SJCRH30 (cell line): ENCODE measurements at places on chromosomes 3 and 15.

DNA sequence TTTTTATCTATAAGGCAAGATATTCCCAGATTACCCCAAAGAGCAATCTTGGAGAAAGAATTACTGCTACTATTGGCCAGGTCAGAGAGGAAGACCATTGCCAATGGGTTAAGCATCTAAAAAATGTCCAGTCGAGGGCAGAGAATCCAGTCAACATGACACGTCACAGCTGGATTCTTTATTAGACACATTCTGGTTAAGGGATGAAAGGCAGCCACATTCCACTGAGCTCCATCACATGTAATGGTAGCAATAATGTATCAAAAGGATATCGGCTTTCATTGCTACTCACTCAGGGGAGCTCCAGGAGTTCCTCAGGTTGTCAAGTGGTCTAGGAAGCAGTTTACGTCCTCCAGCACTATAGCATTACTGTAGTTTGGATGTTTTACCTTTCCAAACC is 421.1 kb downstream of the PLOD2 start:
- DNase-seq = no peak

DNA sequence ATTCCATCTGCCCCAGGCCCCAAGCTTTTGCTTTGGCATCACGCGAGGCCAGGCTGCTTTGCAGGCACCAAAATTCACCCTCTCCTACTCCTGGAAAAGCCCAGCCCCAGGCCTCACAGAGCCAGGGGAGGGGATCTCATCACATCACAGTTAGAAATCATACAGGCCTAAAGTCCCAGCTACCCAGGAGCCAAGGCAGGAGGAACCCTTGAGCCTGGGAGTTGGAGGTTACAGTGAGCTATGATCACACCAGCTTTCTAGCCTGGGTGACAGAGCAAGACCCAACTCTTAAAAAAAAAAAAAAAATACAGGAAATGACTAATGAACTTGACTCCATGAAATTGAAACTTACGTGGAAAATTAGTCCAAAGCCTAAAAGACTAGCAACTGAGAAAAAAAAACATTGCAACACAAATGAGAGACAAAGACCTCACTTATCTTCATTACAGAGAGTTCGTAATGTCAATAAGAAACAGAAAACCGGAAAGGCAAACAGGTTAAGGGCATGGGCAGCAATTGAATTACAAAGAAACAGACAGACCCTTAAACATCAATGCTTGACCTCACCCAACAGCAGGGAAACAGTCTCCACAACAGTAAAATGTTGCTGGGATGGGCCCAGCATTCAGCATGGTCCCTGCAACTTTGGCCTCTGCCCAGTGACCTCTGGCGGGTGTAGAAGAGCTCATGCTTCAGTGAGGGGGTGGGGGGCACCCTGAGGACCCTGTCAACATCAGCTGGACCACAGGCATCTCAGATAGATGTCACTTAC is 151.5 kb downstream of the LRRK1 start:
- DNase-seq = peak; percentile 62

GRCh38 chr15:90062023-90062442 is 40.2 kb downstream of the IDH2 start:
- no peak for DNase-seq

DNA sequence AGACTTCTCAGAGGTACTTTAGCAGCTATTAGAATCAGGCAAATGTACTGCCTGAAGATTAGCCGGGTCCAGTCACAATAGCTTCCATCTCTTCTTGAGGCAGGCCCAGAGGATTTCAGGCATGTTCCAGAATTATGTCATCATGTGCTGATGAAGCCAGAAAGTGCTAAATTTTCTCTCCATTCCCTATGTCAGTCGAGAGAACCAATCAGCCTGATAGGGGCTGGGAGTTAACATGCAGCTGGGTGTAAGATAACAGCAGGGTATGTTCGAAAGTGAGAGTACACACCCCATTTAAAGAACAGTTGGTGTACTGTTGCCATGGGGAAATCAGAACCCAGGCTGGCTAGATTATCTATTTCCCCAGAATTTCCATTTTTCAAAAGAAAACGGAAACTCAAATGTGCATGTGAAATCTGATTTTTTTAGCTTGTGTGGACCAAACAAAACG is 48.7 kb downstream of the MYH15 start:
- DNase-seq = no peak

GRCh38 chr3:63979093-63979885 is 44.0 kb downstream of the PSMD6 start:
- no peak for DNase-seq

DNA sequence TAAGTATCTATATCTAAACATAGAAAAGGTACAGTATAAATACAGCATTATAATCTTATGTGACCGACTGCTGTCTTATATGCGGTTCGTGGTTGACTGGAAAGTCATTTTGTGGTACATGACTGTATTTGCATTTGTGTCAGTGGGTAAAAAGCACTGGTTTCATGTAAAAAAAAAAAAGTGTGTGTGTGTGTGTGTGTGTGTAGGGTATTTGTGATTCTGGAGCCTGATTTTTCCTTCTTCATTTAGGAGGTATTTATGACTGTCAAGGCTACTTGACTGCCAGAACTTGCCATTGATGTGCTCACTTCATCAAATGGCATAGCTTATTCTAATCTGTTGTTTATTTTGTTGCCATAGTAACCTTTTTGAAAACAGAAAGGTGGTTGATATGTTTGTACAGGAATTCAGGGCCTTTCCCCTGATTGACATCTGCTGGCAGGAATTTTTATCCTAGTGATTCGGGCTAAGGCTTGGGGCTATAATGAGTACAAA is 63.2 kb downstream of the AKAP13 start:
- no peak for DNase-seq

- no peak for DNase-seq
Measured at GRCh38 chr15:80404057-80404760, at the start of gene ARNT2. Gene ARNT2 (plus strand): TSS chr15:80404382. CDS start chr15:80404516, 134 bp downstream.

DNA sequence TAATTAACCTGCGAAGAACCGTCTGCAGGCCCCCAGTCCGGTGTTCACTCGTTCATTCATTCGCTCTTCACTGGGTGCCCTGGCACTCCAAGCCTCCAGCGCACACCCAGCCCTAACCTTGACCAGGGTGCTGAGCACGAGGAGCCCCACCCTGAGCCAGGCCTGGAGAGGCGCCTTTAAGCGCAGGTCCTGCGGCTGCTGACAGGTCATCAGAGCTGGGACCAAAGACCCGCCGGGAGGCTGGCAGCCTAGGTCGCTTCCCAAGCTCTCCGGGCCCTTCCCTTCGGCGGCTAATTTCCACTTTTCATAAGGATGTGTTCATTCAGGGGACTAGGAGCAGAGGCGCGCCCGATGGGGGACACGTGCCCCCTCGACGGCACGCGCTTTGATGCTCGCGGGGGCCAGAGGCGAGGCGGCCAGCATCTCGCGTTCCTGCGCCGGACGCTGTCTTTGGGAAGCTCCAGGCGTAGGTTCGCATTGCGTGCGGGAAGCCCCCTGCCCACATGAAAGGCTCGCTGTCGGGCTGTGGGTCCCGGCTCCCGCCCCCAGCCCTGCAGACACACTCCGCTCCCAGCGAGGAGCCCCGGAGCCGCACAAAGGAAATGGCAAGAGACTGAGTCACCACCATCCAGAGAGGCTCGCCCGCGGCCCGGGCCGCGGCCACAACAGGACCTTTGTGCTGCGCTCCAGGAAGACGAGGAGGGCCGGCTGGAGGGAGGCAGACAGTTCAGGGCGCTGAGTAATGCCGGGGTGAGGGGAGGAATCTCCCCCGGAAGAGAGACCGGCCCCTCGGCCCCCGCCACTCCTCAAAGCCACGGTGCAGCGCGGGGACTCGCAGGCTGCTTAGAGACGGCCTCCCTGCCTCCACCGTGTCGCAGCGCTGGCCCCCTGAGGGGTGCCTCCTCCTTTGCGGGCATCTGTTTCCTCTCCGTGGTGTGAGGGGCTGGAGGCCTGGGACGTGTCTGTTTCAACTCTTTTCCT is 266.4 kb upstream of the HES1 start:
- DNase-seq = peak; percentile 84

DNA sequence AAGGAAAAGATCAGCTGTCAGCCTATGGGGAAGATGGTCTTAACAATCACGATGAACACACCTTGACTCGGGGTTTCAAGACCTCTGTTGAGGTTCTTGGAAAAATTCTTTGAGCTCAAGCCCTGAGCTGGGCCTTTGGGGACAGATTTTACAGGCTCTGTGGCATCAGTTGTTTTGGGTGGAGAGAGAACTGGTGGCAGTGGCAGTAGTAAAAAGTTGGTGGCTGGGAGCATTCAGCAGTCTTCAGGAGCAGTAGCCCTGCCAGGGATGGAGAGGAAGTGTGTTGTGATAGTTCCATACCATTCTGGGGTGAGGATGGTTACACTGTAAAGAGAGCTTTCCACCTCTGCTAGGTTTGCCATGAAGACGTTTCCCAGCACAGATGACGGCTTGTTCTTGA is 4.9 kb upstream of the KY start:
- DNase-seq = no peak

DNA sequence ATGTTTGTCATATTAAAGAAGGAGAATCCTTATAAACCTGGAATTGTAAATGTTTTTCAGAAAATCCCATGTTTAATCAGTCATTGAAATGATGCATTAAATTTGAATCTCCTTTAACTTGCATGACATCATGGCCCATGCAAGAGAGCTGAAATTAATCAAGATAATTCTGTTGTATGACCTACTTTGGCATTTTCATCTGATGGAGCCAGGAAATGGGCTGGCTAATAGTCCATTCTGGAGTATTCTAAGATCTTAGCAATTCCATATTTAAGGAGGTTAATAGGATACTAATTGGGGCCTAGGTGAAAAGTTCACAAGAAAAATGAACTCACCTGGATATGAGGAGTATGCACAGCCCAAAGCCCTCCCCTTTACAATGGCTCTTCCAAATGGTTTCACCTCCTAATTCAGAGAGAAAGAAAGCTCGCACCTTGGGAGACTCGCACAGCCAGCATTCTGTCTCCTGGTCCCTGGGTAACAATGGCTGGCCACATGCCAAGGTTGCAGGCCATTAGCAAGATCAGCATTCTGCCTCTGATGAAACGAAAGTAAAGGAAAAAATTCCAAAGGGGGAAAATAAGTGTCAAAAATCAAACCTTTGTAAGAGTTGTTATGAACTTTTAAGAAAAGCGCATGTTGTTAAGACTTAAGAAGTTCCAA is 786.4 kb downstream of the MCTP2 start:
- peak; percentile 73 for DNase-seq

GRCh38 chr3:141015481-141015880 is 35.7 kb upstream of the SPSB4 start:
- DNase-seq = no peak

GRCh38 chr15:42784705-42785104 is 47.8 kb upstream of the CDAN1 start:
- DNase-seq = no peak

DNA sequence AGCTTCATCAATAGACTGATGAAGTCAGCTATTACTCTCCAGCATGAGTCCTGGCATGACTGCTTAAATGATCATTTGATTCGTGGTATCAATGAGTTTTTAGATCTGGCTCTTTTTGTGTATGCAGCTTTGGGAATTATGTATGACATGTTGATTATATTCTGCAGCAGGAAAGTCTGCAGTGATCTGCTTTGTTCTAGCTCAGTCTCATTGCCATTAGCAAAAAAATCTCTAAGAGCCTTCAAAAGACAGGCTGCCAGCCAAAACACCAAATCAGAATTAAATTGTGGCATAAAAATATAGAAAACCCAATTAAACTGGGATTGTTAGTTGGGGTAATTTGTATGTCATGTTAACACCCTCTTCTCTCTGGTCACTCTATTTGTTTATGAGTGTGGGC is 1021.0 kb upstream of the SEMA6D start:
- no peak for DNase-seq

DNA sequence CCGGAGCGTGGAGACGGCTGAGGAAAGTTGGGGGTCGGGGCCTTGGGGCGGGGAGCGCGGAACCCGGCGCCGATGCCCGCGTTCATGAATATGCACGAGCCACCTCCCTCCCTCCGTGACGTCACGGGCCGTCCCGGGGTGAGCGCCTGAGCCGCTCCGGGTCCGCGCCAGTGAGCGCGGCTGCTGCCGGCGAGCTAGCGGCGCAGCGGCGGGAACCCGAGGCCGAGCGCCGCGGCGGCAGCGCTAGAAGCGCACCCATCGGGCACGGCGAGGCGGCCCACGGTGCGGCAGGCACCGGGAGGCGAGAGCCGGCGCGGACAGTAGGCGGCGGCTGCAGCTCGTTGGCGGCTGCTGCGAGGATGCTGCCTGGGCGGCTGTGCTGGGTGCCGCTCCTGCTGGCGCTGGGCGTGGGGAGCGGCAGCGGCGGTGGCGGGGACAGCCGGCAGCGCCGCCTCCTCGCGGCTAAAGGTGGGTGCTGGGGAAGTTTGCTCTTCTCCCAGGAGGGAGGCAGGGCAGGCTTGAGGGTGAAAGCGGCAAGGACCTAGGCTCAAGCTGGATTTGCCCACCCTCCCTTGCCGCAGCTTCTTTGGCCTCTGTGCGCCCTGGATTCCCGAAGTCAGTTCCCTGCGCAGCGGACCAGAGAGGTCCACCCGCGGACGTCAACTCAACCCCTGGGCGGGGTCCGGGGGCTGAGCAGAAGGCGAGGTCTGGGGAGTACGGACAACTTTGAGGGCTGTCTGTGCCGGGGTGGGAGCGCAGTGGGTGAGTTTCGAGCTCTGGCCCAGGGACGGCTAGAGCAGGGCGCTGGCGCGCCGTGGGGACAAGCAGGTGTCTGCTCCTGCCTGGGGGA is at the start of gene CLSTN2:
Gene CLSTN2, plus strand, starts transcription at position 170 of the 850 bp plus-strand sequence.
- peak; percentile 79 for DNase-seq

- DNase-seq = no peak
Measured at GRCh38 chr3:139339219-139339906, 4.5 kb upstream of the MRPS22 start.
